ENCODE measurements at places on chromosomes 3 and 15. TPM values are rescaled to one million over a fixed set of nuclear protein-coding genes. Genes with fewer than 3 reads are reported as not detected.

FANCD2OS gene
- total RNA-seq, result not detected

PPP1R14D gene
- total RNA-seq, result 20.0 TPM

ROPN1 gene
- total RNA-seq, result not detected

TMC3 gene
- total RNA-seq, result not detected

CHL1 gene
- 25.3 TPM for total RNA-seq

CD96 gene
- 5.8 TPM for total RNA-seq

FRMD4B gene
- total RNA-seq, result 29.5 TPM

FOXB1 gene
- total RNA-seq, result not detected

GPR149 gene
- total RNA-seq, result not detected

FRMD5 gene
- 5.5 TPM for total RNA-seq

PLSCR2 gene
- not detected for total RNA-seq

SYNPR gene
- total RNA-seq, result 1.7 TPM

DNA sequence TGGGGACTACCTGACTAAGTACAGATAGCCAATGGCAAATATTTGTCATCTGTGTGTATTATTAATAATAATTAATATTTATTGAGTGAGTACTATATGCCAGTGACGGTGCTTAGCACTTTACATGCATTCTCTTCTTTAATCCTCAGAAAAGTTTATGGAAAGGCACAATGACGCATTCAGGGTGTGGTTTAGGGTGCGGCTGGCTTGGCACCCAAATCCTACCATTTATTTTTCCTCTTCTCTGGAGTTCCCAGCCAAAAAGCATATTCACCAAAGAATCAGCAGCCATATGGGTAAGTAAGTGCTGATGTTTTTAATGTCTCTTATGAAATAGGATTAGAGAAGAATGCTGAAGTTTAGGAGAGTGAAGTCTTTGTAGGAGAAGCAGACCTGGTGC is 140.4 kb upstream of the TP63 start:
- no peaks in the 10 kb centered on the region for H3K36me3 ChIP-seq
- DNase-seq, result no peak
- no peak overlapping the region for H3K27ac ChIP-seq

GRCh38 chr3:135412475-135412874 is 553.1 kb upstream of the PPP2R3A start:
- no peaks in the 10 kb centered on the region for H3K27me3 ChIP-seq
- H3K4me3 ChIP-seq, result no peak overlapping the region
- no peaks in the 10 kb centered on the region for H3K4me1 ChIP-seq
- no peak overlapping the region for H3K27ac ChIP-seq
- DNase-seq, result no peak

DNA sequence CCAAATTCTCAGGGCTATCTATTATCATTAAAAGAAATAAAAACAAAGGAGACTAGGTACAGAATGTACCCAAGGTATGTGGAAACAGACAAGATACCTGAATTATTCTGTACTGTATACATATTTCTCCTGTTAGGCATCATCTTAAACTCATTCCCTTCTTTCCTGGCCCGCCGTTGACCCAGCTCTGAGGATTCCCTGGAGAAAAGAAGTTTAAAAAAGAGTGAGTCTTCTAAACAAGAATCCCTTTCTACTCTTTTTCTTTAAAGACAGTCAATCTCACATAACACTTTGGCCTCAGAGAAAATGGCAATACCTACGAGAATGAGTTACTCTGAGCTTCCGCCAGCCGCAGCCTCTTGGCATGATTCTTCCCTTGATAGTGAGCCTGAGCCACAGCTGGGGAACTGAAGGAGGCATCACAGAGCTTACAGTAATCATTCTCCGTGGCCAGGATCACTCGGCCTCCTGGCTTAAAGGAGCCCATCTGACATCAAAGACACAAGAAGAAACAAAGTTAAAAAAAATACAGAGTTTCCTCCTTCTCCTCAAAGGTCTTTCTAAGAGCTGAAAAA is 44.2 kb downstream of the ZMAT3 start:
- H3K27ac ChIP-seq, result no peak overlapping the region
- no peaks in the 10 kb centered on the region for H3K27me3 ChIP-seq
- peaks cover 11% of the 10 kb centered on the region for H3K4me1 ChIP-seq
- H3K4me3 ChIP-seq, result no peak overlapping the region
- no peaks in the 10 kb centered on the region for H3K36me3 ChIP-seq
- DNase-seq, result no peak

GRCh38 chr3:73080216-73080966 is 18.9 kb downstream of the EBLN2 start:
- H3K27me3 ChIP-seq, result no peaks in the 10 kb centered on the region
- H3K36me3 ChIP-seq, result no peaks in the 10 kb centered on the region
- no peak overlapping the region for H3K27ac ChIP-seq
- no peaks in the 10 kb centered on the region for H3K4me1 ChIP-seq
- DNase-seq, result no peak

- H3K36me3 ChIP-seq, result no peaks in the 10 kb centered on the region
- no peak overlapping the region for H3K4me3 ChIP-seq
- peak overlapping the region; percentile 89 for H3K27ac ChIP-seq
- peaks cover 38% of the 10 kb centered on the region for H3K4me1 ChIP-seq
- no peaks in the 10 kb centered on the region for H3K27me3 ChIP-seq
These were observed 237.6 kb upstream of the BHLHE40 start for GRCh38 chr3:4741404-4742307.

GRCh38 chr3:17135696-17136095 is 250.9 kb downstream of the PLCL2 start:
- H3K4me3 ChIP-seq, result no peak overlapping the region
- H3K36me3 ChIP-seq, result no peaks in the 10 kb centered on the region
- no peaks in the 10 kb centered on the region for H3K27me3 ChIP-seq
- H3K4me1 ChIP-seq, result no peaks in the 10 kb centered on the region

GRCh38 chr3:196149375-196149774 is 61.8 kb downstream of the ZDHHC19 start:
- H3K36me3 ChIP-seq, result no peaks in the 10 kb centered on the region
- no peak for DNase-seq
- H3K4me3 ChIP-seq, result no peak overlapping the region
- no peaks in the 10 kb centered on the region for H3K4me1 ChIP-seq
- H3K27me3 ChIP-seq, result no peaks in the 10 kb centered on the region
- no peak overlapping the region for H3K27ac ChIP-seq

DNA sequence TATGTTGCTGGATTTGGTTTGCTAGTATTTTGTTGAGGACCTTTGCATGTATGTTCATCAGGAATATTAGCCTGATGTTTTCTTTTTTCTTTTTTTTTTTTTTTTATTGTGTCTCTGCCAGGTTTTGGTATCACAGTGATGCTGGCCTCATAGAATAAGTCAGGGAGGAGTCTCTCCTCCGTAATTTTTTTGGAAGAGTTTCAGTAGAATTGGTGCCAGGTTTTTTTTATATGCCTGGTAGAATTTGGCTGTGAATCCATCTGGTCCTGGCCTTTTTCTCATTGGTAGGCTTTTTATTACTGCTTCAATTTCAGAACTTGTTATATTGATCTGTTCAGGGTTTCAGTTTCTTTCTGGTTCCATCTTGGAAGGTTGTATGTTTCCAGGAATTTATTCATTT is 165.8 kb downstream of the VPS8 start:
- H3K4me3 ChIP-seq, result no peak overlapping the region
- no peaks in the 10 kb centered on the region for H3K4me1 ChIP-seq
- no peaks in the 10 kb centered on the region for H3K36me3 ChIP-seq
- no peak for DNase-seq

DNA sequence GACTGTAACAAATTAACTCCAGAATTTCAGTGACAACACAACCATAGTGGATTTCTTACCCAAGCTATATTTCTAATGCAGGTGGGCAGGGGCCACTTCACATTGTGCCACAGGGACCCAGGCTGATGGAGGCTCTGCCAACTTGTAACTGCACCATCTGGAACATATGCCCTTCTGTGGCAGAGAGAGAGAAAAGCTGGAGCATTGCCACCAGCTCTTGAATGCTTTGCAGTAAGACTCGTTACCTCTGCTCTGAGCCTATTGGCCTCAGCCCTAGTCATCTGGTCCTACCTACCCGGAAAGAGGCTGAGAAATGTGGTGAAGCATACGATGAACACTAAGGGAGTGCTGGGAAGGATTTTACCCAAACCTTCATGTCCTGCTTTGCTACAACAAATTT is 587.1 kb downstream of the ZNF385D start:
- H3K4me3 ChIP-seq, result no peak overlapping the region
- H3K36me3 ChIP-seq, result no peaks in the 10 kb centered on the region
- no peak for DNase-seq
- H3K27me3 ChIP-seq, result no peaks in the 10 kb centered on the region
- H3K4me1 ChIP-seq, result no peaks in the 10 kb centered on the region

GRCh38 chr3:11932636-11933035 is 71.6 kb upstream of the SYN2 start:
- no peak overlapping the region for H3K4me3 ChIP-seq
- H3K36me3 ChIP-seq, result no peaks in the 10 kb centered on the region
- H3K27me3 ChIP-seq, result peaks cover 7% of the 10 kb centered on the region
- no peaks in the 10 kb centered on the region for H3K4me1 ChIP-seq
- DNase-seq, result no peak

DNA sequence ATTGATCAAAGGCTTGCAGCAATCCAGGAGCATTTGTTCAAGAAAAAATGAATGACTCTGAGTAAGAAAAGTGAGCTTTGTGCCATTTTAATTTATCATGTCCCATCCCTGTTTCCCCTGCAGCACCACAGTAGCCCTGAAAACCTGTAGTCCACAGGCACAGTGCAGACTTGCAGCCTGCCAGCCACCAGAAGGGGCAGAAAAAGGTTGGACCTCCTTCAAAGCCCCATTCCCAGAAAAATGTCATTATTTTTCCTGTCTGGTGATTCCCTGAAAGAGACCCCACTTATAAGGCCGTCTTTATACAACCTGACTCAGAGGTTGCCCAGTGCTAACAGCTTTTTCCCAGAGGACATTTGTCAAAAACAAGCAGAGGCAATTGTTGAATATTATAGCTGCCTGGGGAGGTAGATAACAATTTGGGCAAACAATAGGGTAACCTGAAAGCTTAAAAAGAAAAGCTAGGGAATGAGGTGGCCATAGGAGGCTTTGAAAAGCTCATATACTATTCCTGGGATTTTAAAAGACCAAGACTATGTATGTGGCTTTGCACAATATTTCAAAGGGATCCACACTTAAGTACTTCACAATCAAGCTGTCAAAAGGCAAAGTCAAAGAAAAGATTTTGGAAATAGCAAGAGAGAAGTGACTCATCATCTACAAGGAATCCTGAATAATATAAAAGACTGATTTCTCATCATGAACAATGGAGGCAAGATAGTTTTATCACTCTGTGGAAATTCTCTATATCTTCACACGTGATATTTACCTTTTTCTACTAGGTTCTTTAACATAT is 136.8 kb upstream of the PLXNA1 start:
- no peak overlapping the region for H3K27ac ChIP-seq
- no peak overlapping the region for H3K4me3 ChIP-seq
- no peaks in the 10 kb centered on the region for H3K36me3 ChIP-seq
- no peaks in the 10 kb centered on the region for H3K27me3 ChIP-seq
- DNase-seq, result no peak

- DNase-seq, result no peak
- no peaks in the 10 kb centered on the region for H3K36me3 ChIP-seq
- no peak overlapping the region for H3K27ac ChIP-seq
- H3K4me1 ChIP-seq, result peaks cover 5% of the 10 kb centered on the region
- no peaks in the 10 kb centered on the region for H3K27me3 ChIP-seq
These were observed 17.2 kb downstream of the CPA3 start for GRCh38 chr3:148882288-148882687.

DNA sequence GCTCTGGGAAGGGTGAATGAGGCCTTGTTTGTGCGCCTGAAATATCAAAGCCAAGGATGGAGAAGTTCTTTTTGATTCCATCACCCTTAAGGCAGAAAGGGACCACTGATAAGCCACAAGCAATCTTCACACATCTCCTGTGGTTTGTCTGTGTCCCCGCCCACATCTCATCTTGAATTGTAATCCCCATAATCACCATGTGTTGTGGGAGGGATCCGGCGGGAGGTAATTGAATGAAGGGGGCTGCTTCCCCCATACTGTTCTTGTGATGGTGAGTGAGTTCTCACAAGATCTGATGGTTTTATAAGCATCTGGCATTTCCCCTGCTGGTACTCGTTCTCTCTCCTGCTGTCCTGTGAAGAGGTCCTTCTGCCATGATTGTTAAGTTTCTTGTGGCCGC is 329.6 kb upstream of the RGMA start:
- no peak for DNase-seq
- H3K36me3 ChIP-seq, result no peaks in the 10 kb centered on the region
- H3K27ac ChIP-seq, result no peak overlapping the region

- no peak overlapping the region for H3K4me3 ChIP-seq
- peaks cover 15% of the 10 kb centered on the region for H3K36me3 ChIP-seq
- DNase-seq, result peak; percentile 18
These were observed 2.9 kb downstream of the TIMP4 start for GRCh38 chr3:12155828-12156227.

DNA sequence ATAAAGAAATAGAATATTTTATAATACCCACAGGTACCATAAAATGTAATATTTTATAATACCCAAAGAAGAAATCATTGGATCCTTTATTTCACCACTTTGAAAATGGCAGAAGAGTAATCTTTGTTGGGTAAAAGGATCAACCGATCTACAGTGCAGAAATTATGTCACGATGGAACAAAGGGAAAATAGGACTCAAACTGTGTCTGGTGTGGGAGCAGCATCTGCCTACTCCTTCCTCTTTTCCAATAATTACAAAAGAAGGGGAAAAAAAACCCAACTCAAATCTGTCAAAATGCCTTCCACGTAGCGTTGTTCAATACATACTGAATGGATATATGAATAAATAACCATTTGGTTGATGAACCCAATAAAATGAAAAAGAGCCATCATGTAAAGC is 492.6 kb upstream of the TBL1XR1 start:
- H3K27me3 ChIP-seq, result no peaks in the 10 kb centered on the region
- DNase-seq, result no peak
- H3K27ac ChIP-seq, result no peak overlapping the region
- H3K36me3 ChIP-seq, result no peaks in the 10 kb centered on the region
- peaks cover 5% of the 10 kb centered on the region for H3K4me1 ChIP-seq

- H3K27ac ChIP-seq, result no peak overlapping the region
- DNase-seq, result peak; percentile 36
- H3K4me1 ChIP-seq, result peaks cover 18% of the 10 kb centered on the region
- no peak overlapping the region for H3K4me3 ChIP-seq
- no peaks in the 10 kb centered on the region for H3K27me3 ChIP-seq
These were observed 4.8 kb downstream of the TAGLN3 start for GRCh38 chr3:112003321-112004080.

Data from stomach (tissue), 19 donors.